ENCODE measurements at places on chromosomes 12 and 14.

DNA sequence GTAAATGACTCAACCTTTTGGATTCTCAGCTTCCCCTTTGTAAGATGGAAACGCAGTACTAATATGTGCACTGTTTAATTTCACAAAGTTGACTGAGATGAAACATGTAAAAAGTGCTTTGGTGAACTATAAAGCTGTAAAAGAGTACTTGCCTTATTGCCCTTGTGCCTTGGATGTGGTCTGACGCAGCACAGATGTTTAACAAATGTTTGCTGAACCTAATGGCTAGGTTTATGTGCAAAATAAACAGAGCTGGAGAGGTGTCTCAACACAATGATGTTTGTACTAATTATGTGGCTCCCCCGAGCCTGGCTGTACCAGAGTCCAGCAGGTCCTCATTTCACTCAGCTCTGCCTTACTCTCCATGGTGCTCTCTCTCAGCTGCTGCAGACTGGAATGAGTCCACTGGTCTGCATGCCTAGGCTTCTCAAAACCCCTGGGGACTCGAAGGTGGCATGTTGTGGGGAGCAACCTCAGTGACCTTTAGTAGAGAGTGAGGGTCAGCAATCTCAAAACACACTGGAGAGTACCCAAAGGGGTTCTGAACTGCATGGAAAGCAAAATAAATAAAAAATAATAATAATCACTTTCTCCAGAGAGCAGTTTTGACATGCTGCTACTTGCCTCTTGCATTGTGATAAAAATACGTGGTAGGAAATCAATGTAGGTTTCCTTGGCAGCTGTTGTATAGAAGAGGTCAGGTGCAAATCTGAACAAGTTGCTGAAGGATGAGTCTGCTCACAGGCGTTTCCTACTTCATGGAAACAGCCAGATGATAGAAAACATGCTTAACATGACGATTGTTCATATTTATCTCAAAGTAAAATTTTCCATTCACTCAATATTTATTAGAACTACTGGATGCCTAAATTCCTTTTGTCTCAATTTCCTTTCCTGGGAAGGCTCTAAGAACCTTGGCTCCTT lies 8.5 kb upstream of the AMIGO2 start:
- DNase-seq: no peak

- DNase-seq: no peak
These were observed 15.6 kb downstream of the TRMT61A start for GRCh38 chr14:103544388-103545218.

- no peak for DNase-seq
These were observed 859.2 kb downstream of the DIO2 start for GRCh38 chr14:79352076-79352630.

- DNase-seq: no peak
These were observed 181.2 kb downstream of the TMTC2 start for GRCh38 chr12:82867762-82868500.

DNA sequence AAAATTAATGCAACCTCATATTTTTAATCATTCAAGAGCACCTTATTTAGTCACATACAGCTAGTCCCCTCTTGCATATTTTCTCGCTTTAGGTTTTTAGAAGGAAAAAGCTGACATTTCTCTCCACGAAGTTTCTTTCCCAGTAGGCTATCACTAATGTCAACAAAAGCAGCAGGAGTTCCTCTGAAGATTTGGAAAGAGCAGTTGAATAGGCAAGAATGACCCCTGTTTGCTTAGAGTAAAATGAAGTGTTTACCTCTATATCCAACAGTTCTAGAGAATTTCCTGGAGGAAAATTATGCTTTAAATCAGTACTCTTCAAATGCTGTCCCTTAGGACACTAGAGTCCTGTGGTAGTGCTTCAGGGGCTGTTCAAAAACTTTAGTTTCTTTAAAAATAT lies 188.1 kb upstream of the PRKD1 start:
- no peak for DNase-seq

- DNase-seq: no peak
These were observed 114.0 kb upstream of the TMPO start for GRCh38 chr12:98401427-98401826.

GRCh38 chr12:46209914-46210872 lies 58.6 kb downstream of the SLC38A1 start:
- DNase-seq: no peak

- peak; percentile 94 for DNase-seq
These were observed at the start of gene DYNLL1 for GRCh38 chr12:120495731-120496412. DYNLL1 (plus strand) TSS chr12:120496113; CDS start chr12:120496422, 309 bp downstream.

DNA sequence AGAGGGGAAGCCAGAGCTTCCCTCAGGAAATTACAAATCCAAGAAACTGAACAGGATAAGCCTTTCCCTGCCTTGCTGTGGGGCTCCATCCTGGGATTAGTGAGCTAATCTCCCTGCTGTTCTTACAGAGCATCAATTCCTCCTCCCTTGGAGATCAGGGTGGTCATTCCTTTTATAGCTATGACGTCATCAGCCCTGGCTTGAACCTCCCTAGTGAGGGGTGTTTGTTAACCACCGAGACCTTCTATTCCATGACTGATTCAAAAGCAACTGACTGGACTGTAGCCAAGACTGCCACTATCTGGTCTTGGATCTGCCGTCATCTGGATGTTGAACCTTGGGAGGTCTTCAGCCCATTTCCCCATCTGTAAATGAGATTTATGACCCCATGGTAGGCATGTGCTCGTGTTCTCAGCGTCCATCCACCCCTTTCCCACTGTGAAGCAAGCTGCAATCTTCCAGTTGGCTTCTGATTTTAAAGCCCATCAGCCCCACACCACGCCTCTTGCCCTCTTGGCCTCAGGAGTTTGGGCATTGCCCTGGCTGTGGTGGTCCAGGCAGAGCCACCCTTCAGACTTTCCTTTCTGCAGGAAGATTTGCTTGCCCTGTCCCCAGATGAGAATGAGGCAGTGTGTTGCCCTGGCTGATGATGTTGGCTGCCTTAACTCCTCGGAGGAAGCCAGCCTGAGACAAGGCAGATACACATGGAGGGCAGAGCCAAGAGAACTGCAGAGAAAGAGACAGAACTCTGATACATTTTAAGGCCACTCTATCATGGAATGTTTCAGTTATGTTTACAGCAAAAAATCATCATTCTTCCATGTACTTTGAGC lies 59.6 kb upstream of the ACTN1 start:
- no peak for DNase-seq

DNA sequence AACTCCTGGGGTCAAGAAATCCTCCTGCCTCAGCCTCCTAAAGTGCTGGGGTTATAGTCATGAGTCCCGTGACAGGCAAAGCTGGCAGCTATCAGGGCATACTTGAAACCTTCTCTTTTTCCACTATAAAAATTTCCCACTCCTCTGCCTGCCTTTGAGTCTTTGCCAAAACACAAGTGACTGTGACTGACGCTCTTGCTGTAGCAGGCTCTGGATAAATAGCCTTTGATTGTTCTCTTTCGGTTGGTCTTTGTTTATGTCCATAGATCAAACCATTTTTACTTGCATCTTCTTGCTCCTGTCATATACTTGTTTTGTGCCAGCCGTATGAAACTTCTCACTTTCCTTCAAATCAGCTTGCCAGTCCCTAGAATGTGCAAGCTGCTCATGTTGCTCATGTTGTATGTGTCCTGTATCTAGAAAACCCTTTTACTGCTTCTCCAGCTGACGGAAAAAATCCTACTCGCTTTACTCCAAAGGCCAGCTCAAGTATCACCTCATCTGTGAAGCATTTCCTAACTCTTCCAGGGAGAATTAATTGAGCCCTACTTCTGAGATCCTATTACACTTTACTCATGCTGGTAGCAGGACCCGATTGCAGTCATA lies 73.1 kb downstream of the RESF1 start:
- DNase-seq: no peak

- DNase-seq: no peak
These were observed 52.6 kb downstream of the RASSF8 start for GRCh38 chr12:26011099-26011498.

- DNase-seq: no peak
These were observed 155.7 kb downstream of the GALC start for GRCh38 chr14:87837296-87837695.

DNA sequence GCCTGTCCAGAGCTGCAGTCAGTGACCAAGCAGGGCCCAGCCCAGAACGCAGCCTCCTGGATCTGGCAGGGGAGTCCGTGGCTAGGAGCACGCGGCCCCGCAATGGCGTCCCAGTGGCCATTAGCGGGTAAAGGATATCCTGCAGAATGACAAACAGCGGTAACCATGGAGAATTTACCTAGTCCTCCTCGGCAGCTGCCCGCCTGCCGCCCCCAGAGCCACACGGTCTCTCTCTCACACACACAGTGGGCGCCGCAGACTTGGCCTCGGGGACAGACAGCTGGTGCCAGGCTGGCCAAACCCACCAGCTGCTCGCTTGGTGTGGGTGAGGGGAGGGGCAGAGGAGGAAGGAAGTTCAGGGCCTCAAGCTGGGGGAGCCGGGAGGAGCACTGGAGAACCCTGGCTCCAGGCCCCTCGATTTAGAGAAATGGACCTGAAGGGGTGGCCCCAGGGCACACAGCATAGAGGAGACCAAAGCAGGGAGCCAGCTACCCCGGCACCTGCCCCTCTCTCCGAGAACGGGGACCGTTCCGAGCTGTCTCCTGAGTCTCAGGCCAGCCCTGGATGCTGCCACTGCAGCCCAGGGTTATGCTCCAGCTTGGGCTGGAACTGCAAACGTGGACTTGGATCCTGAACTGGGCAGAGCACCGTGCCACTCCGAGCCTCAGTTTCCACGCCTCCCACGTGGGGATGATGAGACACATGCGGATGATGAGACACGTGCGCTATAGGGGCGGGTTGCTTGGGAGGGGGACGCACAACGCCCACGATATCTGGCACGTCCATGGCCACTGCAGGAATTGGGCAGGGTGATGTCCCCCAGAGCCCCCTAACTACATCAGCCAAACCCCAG lies 3.4 kb downstream of the CDK2AP1 start:
- no peak for DNase-seq
